ENCODE measurements at places on chromosomes 6 and 20.

DNA sequence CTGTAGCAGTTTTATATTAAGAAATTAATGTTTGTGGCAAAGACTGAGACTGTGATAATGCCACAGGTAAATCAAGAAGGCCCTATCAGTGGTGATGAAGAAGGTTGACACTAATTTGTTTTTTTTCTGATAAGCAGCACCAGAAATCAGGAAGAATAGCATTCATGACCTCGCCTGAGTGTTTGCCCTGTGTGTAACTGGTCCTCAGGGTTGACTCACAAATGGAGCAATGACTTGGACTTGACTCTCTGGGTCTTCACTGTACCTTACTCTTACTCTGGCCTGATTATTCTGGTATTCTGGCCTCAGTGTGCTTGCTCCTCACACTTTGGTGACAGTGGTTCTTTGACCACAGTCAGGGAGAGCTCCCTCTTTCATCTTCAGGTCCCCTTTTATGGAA is 243.9 kb downstream of the HAO1 start:
- no peak for DNase-seq

DNA sequence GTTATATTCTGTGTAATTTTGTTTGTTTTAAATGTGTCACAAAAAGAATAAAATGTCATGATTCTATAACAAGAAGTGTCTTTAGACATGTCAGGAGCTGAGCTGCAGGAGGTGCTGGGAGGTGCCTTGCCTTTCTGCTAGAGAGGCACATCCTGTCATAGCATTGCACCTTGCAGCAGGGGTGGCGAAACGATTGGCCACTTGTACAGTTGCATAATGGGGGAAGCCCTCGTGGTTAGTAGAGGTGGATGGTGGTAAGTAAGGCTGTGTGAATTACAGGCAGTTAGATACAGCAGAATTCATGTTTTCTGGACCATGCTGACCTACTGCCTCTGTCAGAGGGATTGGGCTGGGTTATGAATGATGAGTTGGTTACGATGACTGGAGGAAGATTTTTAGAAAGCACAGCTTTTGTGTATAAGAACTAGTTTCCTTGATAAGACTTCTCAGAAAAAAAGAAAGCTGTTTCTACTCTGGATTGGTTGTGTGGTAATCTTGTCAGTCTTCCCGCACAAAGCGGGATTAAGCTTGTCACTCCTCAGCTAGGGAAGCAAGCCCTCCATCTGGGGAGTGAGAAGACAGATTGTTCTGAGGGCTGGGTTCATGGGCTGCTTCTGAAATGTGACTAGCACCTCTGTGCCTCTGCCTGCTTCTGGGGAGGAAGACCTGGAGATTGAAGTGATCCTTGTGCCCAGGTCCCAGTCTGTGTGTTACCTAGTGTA is 74.9 kb downstream of the FOXO3 start:
- DNase-seq = no peak

- DNase-seq = no peak
These were observed 26.9 kb downstream of the TFAP2B start for GRCh38 chr6:50845499-50846143.

DNA sequence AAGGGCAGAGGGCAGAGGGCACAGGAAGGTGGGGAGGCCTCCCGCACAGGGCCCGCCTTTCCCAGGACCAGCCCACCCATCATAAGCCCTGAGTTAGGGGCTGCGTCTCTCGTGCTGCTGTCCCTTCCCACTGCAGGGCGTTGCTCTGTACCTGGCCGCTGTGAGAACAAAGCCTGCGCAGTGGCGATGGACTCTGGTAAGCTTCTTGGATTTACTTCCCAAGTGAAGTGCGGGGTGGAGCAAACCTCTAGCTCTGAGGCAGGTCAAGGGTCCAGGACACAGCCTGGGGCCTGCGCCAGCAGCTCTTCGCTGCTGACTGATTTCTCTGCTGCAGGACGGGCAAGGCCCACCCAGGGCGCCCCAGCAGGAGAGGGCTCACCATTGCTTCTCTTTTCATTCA is 23.9 kb downstream of the INSM1 start:
- no peak for DNase-seq

DNA sequence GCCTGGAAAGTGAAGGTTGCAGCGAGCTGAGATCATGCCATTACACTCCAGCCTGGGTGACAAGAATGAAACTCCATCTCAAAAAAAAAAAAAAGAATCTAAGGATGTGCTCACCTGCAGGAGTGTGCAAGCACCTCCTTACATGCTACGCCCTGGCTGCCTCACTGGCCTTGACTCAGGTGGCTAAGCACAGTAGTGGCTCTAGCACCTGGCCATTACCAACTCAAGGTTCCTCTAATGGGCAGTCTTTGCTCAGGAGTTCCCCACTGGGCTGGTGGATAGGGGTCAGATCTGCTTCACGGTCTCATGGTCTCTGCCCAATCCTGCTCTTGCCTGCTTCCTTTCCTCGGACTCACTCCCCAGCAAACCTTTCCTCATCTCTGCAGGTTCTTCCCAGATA is 39.7 kb downstream of the KCNK17 start:
- no peak for DNase-seq
